ENCODE measurements at places on chromosomes 5 and 9.

DNA sequence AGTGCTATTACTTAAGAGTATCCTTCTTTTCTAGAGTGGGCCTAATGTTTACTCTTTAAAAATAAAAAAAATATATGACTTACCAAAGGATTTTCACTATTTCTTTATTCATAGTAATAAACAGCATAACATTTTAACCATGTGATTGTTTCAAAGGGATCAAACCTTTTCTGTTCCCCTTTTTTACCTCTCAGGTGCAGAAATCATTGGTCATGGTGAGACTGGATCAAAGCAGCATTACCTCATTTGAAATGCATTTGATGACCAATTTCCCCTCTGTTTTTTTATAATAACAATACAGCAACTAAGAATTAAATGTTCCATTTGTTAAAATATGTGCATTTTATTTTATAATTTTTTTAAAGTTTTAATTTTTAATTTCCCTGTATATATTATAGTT lies 598.0 kb upstream of the RGMB start:
- no peak for DNase-seq

DNA sequence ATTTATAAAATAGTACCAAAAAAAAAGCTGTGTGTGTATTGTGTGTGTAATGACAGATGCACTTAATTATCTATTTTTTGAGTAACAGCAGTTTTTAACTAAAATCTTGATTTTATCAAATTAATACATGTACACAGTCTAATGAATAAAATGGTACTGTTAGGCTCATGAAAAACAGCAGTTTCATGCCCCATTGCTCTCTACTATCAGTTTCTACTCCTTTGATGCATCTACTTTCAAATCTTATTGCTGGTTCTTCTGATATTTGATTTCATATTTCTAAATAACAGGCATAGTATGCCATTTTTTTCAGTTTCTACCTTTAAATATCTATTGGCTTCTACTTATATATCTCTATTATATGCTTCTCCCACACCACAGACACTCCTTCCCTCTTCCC lies 117.4 kb downstream of the CCDC171 start:
- DNase-seq: no peak

DNA sequence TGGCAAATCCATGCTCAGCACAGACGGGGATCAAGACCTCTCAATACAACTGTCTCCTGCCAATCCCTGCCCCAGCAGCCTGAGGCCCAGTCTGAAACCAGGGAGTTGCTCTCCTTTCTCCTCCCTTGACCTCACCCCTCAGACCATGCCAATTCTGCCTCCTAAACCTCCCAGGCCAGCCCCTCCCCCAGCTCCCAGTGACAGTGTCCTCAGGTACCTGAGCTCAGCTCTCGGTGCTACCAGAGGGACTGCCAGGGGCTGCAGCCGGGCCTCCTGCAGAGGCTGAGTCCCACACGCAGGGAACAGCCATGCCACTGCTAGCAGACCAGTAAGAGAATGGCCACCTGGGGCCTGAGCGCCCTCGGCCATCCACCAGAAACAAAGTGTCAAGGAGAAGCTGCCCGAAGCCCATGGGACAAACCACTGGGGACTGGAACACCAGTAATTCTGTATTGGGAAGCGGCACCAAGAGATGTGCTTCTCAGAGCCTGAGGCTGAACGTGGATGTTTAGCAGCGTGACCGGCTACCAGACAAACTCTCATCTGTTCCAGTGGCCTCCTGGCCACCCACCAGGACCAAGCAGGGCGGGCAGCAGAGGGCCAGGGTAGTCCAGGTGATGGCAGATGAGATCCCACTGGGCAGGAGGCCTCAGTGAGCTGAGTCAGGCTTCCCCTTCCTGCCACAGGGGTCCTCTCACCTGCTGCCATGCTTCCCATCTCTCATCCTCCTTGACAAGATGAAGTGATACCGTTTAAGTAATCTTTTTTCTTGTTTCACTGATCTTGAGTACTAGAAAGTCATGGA lies 557 bp upstream of the IL3 start:
- DNase-seq: no peak

- no peak for DNase-seq
These were observed 1195.3 kb upstream of the SEMA6A start for GRCh38 chr5:117769877-117770276.

DNA sequence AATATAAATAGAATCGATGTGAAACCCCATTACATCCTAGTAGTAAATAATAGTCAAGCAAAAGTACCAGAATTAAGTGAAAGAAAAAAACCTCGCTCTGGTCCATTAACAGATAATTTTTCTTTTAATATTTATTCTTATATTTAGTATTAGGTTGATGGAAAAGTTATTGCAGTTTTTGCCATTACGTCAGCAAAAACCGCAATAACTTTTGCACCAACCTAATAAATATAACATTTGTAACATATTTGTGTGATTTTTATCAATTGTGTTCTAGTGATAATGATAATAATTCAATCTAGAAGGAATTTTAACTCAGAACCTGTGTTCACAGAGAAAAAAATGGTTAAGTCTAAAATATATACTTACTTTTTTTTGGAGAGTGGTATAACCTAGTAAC lies 16.1 kb downstream of the RORB start:
- no peak for DNase-seq

DNA sequence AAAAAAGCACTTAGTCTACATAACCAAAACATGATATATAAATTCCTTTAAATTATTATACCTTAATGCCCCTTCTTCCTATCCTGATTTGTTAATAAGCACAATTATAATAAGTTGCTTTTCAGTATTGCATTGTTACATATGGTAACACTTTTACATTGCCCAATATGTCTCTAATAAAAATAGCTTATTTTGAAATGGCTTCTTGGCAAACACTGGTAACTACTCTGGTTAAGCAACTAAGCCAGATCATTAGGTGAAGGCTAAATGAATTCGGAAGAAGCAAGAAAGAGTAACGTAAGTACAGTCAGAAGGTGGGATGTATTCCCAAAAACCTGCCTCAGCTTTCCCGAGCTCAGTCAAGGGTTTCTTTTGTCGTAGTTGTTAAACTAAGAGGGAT lies 85.3 kb downstream of the TTC39B start:
- no peak for DNase-seq

DNA sequence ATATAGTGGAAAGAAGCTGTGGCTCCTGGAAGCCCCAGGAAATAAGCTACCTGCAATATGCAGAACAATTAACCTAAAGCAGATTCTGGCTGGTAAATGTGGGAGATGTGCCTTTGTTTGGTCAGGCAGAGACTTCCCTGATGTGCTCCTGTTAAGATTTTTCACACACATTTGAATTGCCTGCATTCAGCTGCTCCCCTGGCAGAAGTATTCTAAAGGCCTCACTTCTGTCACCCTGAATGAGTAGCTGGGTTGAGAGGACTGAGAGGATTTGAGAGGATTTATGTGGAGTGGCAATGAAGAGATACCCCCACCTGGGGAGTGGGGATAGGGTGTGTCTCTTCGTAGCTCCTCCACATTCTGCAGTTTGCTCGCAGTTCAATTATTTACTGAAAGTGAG lies 130.5 kb downstream of the ST8SIA4 start:
- no peak for DNase-seq

DNA sequence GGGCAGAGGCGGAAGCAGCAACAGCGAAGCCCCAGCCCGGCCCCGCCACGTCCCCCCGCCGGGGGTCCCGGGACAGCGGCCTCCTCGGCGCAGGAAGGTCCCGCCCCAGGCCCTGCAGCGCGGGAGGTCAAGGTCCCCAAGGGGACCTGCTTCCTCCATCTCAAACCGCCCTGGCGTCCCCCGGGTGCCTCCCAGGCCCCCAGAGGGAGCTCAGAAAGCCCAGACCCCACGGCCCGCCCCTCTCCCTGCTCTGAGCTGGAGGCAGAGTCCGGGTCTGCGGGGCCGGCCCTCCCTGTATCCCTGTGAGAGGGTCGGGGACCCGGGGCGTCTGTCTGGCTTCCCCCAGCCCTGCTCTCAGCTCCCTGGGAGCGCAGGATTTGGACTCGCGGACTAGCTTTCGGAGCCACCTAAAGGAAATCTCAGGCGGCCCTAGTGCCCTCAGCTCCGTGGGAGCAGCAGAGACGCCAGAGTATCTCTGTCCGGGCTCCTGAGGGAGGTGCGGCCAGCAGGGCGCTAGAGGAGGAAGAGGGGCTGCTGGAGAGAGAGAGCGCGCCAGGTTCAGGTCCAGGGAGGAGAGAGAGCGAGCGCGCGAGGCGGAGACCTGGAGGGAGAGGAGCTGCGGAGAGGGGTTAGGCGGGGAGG lies 30.7 kb downstream of the EXOC3 start:
- DNase-seq: no peak

GRCh38 chr5:134139891-134140469 lies 25.5 kb downstream of the TCF7 start:
- DNase-seq: no peak

DNA sequence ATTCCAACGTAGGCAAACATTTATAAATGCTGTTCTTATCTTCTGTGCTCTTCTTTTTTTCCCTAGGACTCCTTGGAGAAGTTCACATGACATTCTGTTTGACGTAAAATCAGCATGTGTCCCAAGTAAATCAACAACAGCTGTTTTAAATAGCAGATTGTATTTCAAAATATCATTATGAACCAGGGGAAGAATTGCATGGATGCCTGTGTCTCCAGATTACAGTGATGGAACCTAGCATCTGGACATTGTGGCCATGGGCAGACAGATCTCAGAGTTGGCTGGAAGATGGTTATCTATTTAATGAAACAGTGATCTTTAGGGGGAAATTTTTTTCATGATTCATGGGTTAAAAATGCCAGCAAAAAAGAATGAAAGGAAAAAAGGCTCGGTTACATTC lies 222.0 kb downstream of the MAN2A1 start:
- DNase-seq: no peak

- no peak for DNase-seq
These were observed 127.4 kb downstream of the PALM2AKAP2 start for GRCh38 chr9:109907400-109907799.

DNA sequence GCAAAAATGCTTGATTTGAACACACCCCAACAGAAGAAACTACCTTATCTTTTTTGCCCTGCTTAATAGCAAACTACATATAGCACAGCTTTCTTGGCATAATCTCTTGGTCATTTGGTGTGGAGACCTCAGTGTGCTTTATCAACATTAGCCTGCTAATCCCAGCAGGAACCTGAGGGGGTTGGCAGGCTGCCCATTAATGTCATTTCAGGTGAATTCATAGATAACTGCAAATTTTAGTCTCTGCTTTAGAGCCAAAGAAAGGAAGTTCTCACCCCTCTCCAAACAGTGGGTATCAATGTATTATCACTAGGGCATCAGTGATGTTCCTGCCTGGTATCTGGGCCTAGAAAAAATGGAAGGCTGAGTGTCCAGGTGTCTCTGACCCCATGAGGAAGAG lies 489.0 kb downstream of the NTRK2 start:
- DNase-seq: no peak

DNA sequence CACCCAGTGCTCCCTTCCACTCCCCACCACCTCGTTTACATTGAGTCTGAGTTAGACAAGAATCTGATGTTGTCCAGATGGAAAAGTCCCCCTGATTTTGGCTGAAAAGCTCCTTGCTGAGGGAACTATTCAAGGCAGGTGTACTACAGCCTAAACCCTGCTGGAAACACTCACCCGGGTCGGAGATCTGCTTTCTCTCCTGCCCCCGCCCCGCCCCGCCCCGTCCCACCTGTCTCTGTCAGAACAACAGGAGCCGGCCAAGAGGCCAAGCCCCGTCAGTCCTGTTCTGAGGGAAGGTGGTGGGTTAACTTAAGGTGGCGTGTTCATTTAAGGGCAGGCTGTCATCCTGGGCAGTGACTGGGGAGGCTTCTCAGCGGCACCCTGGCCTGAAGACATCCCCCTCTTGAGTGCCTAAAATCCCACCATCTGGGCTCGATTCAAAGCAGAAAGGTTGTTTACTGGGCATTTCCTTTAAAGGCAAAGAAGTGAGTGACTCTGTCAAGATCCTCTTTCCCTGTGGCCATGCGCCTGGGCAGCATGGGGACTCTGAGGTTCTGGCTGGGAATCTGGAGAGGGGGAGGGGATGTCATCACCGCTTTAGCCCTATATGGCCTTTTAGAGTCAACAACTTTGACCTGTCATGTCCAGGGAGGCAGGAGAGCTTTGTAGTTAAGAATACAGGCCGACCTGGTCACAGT lies 71.1 kb upstream of the NEURL1B start:
- no peak for DNase-seq

DNA sequence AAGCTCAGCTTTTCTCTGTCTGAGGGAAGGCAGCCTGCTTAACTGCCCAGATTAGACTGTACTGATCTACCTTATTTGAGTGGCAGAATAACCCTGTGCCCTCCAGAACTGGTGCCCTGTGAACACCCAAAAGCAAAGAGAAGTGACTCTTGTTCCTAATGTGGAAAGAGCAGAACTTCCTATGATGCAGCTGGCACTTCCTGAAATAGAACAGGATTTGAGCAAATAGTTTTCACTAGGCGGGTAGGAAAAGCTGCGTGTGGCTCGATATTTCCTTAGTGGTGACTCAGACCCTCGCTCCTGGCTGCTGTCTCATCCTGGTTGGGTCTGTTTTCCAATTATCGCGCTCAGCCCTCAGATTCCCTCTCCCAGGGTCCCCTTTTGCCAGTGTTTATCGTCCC lies 89.9 kb downstream of the SH3TC2 start:
- DNase-seq: no peak

GRCh38 chr9:87512311-87512710 lies 14.6 kb downstream of the DAPK1 start:
- no peak for DNase-seq

DNA sequence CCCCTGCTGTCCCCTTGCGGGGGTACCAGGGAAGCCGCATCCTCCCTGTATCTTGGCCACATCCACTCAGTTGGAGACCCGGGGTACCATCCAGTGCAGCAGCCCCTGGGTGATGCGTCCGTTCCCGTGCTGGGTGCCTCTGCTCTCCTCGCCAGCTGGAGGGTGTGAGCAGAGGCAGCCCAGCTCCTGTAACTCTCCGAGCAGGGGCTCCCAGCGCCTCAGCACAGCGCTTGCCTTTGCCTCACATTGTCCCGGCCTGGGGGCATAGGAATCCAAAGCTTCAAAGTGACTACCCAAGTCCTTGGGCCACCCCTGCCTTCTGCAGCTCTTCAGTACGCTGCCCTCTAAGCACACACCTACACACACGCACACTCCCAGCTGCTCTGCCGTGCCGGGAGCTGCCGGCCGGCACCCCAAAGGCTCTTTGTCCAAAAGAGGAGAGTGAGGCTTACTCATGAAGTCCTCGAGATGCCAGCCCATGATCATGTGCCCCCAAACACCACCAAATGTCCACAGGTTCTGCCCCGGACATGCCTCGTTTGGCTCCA lies 733 bp downstream of the ANGPTL2 start:
- no peak for DNase-seq

GRCh38 chr5:56962286-56962685 lies 10.4 kb upstream of the MIER3 start:
- no peak for DNase-seq

GRCh38 chr9:68949271-68950000 lies 64.5 kb downstream of the PRKACG start:
- no peak for DNase-seq

GRCh38 chr5:141846031-141846430 lies 32.2 kb downstream of the PCDH1 start:
- DNase-seq: no peak

- no peak for DNase-seq
These were observed 117.5 kb downstream of the MED10 start for GRCh38 chr5:6260846-6261245.

DNA sequence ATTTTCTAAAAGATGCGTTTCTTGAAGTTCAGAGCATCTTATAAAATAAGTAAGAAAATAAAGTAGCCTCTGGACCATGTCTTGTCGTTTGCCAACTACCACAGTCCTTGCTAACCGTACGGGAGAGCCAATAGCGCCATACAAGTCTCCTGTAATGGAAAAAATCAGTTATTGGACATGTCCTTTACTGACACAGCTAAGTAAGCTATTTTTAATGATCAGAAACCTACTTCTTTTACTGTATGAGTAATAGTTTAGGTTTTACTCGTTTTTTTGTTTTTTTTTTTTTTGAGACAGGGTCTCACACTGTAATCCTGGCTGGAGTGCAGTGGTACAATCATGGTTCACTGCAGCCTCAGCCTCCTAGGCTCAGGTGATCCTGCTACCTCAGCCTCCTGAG lies 37.7 kb upstream of the RAPGEF6 start:
- no peak for DNase-seq
